ENCODE measurements at places on chromosomes 13 and 19.
A peak's percentile ranks its signal among the peaks of the same experiment; 100 is the strongest.

DNA sequence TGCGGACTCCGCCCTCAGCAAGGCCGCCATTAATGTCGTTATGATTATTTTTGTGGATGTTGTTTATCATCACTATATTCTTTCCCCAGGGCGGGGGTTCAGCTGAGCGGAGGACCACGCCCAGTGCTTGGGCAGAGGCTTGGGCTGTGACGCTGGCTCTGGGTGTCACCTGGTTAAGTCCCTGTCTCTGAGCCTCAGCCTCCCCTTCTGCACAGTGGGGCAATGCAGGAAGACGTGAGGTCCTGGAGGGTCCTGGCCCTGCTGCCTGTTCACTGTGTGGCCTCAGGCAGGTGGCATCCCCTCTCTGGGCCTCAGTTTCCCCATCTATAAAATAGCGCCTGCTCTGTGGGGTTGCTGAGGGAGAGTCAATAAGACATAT is 32.5 kb downstream of the NFIC start:
- no peak for DNase-seq

DNA sequence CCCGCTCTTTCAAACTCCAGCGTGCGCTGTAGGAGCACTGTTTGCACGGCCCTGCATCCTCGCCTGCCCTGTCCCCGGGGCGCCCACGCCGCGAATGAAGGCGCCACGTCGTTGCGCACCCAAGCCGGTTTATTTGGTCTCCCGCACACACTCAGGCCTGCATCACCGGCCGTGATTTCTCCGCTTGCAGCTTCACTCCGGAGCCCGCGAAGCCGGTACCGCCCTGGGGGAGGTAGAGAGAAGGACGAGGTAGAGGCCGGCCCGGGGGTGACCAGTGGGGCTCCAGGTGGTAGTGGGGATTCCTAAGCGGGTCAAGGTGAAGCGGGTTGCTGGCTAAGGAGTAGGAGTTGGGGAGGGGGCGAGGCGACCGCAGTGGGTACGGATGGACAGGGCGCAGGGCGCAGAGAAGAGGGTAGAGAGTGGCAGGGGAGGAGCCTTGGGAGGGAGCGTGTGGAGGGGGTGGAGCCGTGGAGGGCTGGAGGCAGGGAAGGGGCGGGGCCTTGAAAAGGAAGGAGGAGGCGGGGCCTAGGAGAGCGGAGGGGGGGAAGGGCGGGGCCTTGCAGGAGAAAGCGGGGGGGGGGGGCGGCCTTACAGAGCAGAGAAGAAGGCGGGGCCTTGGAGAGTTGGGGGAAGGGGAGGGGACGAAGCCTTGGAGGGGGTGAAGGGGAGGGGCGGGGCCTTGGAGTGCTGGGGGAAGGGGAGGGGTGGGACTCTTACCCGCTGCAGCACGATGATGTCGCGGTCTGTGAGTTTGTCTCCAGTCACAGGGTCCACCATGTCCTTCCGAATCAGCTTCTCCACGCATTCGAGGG is 24.6 kb downstream of the NOSIP start:
- no peak for DNase-seq

DNA sequence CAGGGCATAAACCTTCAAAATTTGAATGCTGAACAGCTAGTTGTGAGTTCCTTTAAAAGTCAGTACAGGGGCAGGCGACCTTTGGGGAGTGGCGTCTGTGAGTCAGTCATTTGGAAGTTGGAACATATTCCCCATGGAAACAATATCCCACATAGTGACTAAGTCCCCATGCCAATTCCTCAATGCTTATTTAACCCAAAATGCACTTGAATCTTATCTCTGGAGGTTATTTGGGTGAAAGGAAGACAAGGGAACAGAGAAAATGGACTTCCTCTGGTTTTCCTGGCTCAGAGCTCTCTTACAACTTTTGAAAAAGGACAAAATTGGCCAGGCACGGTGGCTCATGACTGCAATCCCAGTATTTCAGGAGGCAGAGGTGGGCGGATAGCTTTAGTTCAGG is 479.2 kb upstream of the NBEA start:
- DNase-seq = no peak

GRCh38 chr13:76836311-76836710 is 49.9 kb downstream of the KCTD12 start:
- DNase-seq = no peak

DNA sequence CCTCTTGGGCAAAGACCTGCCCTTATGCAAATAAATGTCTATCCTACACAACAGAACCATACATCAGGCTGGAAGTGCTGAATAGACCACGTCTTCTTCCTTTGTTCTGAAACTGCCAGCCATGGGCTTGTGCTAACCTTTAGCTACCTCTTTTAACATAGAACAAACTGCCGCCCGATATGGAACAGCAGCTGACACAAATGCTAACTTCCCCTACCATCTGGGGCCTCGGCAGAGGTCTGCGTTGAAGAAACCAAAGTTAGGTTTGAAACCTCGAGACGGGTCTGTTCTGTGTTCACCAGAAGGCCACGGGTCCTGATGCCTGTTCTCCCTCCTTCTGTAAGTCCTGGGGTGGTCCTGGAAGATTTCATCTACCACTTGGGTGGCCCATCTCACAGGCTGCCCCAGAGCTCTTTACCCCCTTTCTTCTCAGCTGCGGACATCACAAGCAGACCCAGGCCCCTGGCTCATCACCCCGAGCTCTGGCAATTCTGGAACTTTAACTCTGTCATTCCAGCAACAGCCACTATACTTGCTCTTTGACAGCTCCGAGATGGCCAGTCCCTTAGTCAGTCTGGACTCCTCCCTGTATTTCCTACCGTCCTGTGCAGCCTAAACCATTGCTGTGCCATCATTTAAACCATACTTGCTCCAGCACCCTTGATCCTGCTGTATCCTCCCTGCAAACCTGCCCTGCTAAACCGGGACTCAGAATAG is 146.7 kb downstream of the USP12 start:
- no peak for DNase-seq

- DNase-seq = peak; percentile 95
Measured at GRCh38 chr13:38590796-38591507, 95.9 kb upstream of the FREM2 start.

DNA sequence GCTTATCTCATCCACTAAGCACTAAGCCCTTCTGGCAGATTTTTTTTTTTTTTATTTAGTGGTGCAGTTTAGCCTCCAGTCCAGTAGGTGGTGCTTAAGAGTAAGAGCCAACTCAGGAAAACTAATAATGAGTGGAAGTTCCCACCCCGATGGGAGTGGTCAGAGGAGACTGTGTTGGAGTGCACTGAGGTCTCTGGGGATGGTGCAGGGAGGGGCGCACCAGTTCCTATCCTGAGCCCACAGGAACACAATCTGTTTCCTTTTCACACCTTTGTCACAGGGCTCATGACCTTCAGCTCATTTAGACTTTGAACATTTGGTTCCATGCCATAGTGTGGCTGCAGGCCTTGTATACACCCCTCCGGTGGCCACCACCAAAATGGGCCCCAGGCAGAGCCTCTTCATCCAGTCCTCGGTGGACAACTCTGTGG is 367.4 kb downstream of the SPRY2 start:
- no peak for DNase-seq

DNA sequence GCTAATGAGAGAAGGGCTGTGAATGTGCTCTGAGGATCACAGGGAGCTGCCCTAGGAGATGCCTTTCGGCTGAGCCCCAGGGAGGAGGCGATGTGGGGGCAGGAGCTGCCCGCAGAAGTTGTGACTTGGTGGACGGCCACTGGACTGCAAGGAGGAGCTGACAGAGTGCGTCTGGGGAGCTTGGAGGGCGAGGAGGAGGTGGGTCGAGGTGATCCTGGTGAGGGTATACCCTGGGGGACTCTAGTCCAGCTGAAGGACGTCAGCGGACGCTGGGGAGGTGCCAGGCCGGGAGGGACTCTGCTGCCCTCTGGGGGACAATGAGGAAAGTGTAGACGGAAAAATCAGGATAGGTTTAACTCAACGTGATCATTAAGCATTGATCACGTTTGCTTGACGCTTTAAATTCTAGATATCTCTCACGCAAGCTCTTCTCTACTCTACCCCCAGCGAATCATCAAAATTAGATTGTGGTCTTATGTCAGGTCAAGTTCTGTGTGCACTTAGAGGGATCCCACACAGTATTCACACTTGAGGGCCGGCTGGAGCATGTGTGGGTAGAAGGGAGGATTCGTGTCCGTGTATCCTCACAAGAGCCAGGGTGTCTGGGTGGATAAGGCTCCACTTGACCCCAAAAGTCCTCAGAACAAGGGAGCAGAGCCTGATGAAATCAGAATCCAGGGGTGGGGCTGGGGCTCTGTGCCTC is 3.3 kb upstream of the CEACAM7 start:
- no peak for DNase-seq

- no peak for DNase-seq
Measured at GRCh38 chr19:3604987-3605343, 1.7 kb downstream of the TBXA2R start.

DNA sequence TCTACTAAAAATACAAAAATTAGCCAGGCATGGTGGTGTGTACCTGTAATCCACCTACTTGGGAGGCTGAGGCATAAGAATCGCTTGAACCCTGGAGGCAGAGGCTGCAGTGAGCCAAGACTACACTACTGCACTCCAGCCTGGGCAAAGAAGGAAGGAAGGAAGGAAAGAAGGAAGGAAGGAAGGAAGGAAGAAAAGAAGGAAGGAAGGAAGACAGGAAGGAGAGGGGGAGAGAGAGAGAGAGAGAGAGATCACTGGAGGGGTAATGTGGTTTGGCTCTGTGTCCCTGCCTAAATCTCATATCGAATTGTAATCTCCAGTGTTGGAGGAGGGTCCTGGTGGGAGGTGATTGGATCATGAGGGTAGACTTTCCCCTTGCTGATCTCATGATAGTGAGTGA is 165.5 kb downstream of the KCTD15 start:
- no peak for DNase-seq

DNA sequence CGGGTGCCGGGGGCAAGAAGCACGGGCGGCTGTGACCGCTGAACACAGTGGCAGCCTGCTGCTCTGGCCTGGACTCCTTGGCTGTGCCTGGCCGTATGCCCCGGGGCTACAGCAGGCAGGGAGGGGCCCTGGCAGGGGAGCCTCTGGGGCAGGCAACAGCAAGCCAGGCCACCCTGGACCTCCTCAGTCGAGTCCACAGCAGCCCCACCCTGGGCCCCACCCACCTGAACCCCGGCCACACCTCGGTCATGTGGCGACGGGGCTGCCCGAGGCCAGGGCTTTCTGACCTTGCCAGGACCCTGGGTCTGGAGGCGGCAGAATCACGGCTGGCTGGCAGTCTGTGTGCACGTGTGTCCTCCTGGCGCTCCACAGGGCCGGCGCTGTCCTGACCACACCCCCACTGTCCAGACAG is 8.7 kb downstream of the CILP2 start:
- no peak for DNase-seq

GRCh38 chr19:56654151-56654550 is 11.2 kb downstream of the SMIM17 start:
- DNase-seq = no peak

DNA sequence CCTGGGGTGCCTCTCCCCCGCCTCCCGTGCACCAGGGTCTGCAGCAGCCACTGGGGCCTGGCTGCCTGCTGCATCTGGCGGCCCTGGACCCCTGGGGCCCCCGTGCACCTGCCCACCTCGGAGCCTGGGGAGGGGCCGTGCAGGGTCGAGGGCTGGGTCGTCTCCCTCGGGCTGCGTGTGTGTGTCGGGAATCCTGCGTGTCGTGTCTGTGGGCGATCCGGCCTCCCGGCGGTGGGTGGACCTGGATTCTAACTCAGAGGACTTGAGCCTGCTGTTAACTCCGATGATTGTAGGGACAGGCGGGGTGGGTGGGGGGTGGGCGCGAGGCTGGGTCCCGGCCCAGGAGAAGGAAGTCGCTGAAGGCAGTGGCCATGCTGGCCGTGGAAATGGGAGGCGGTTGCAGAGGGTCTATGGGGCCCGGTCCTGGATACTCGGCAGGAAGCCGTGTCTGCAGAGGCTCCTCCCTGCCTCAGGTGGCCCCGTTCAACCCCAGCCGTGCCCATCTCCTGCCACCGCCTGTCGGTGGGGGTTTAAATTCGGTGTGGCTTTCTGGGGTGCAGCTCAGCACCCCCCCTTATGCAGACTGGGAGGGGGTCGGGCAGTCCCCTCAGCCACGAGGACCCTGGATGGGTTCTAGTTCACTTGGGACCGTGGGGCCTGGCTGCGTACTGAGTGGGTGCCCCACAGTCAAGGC is 9.4 kb upstream of the WDR18 start:
- DNase-seq = no peak

DNA sequence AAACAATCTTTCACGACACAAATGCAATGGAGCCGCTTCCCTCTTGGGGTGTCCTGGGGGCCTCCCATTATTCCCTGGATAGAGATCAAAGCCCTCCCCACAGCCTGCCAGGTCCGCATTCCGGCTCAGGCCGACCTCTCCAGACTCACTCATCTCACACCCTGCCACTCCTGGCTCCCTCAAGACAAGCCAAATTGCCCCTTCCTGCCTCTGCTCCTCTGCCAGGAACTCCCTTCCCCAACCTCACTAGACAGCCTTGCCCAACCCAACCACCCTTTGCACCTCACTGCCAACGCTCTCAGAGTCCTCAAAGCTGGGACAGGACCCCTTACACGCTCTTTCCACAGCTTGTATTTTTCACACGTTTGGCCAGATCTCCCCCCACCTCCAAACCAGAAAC is 1.5 kb downstream of the ABHD17A start:
- DNase-seq = no peak

DNA sequence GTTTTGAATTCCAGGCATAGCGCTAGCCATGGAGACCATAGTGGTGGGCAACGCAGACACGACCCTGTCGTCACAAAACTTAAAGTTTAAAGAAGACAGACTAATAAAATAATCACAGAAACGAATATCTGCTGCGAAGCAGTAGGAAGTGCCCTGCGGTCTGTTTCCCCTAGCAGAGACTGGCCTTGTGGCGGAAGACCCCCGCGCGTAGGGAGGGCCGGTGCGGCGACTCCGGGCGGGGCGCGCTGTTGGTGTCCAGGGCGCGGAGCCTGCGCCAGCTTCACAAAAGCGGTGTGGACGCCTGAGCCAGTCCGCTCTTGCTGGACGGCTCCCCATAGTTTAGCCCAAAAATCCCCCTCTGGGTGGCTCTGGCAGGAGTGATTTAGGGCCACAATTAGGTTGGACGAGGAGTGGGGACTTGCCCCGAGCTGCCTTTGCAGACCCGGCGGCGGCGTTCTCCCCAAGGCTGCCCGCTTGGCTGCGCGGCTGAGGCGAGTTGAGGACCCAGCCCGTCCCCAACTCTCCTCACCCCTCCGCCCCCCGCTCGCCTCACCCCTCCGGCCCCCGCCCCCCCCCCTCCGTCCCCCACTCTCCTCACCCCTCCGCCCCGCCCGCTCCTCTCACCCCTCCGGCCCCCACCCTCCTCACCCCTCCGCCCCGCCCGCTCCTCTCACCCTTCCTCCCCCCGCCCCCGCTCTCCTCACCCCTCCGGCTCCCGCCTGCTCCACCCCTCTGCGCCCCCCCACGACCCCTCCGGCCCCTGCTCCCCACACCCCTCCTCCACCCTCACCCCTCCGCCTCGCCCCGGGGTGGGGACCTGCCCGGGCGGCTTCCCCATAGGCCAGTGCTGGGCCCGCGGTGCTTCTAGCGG is 14.2 kb upstream of the LATS2 start:
- DNase-seq = no peak

- DNase-seq = no peak
Measured at GRCh38 chr13:43516401-43516833, 270.4 kb downstream of the ENOX1 start.

DNA sequence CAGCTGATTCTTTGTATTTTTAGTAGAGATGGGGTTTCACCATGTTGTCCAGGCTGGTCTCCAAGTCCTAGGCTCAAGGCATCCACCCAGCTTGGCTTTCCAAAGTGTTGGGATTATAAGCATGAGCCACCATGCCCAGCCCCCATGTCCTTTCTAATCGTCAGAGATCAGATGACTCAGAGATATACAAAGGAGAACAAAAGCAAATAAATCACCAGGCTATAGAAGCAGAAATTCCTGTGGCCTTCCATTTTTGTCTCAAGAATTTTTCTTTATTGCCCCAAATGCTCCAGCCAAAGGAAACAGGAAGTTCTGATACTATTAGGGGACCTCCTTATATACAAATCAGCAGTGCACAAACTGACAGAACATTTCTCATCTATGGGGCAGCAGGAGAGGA is 207.8 kb downstream of the RFC3 start:
- no peak for DNase-seq
